ENCODE measurements at places on chromosomes 7 and 10. TPM values are rescaled to one million over a fixed set of nuclear protein-coding genes. Genes with fewer than 3 reads are reported as not detected.

- DNase-seq = no peak
Observed at GRCh38 chr7:266851-267840, 22.8 kb upstream of the FOXL3 start.

GRCh38 chr7:107318523-107319160, 149.8 kb downstream of the HBP1 start:
- DNase-seq = no peak

DNA sequence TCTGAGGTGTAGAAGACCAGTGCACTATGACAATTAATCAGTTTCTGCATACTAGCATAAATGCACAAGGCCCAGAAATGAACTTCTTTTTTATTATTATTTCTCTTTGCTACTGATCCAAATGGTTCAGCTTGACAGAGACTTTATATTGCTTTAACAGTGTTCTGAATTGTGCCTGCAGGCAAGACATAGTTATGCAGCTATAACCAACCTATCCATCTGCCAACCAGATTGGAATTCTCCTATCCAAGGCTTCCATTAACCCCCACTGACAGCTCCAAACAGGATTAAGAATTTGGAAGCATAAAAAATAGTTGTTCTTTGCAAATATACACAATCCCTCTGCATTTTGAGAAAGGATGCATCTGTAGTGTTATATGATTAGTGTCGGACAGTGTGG, 98.2 kb downstream of the BTRC start:
- no peak for DNase-seq

GRCh38 chr7:149205690-149206381, 10.5 kb downstream of the ZNF282 start:
- DNase-seq = no peak

DNA sequence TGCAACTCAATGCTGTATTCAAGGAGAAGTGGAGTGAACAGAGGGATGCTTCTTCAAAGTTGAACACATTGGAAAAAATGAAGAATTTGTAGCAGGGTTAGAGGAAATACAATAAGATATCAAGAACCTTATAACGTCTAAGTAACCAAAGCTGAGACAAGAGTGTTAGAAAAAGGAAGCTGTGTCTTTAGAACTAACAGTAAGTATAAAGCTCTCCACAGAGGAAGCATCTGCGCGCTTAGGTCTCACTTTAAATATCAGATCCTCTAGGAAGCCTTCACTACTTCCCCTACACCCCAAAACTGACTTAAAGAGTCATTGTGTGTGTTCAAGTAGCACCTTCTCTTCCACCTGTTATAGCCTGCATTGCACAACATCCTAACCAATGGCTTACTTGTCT, 43.0 kb downstream of the CH25H start:
- no peak for DNase-seq

DNA sequence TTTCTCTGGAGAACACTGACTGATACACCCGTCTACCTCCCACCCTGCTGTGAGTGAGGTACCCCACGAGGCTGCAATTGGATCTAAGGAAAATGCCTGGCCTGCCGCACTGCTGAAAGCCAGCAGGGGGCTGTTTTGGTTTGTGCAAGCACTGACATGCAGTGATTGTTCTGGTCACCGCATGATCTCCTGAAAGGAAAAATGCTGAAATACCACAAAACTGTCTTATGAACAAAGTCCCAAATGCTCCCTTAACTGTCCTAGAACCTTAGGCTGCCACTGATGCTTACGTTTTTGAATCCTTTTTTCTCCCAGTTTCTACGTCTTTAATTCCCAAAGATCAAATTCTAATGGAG, 132.7 kb downstream of the JCAD start:
- DNase-seq = no peak

DNA sequence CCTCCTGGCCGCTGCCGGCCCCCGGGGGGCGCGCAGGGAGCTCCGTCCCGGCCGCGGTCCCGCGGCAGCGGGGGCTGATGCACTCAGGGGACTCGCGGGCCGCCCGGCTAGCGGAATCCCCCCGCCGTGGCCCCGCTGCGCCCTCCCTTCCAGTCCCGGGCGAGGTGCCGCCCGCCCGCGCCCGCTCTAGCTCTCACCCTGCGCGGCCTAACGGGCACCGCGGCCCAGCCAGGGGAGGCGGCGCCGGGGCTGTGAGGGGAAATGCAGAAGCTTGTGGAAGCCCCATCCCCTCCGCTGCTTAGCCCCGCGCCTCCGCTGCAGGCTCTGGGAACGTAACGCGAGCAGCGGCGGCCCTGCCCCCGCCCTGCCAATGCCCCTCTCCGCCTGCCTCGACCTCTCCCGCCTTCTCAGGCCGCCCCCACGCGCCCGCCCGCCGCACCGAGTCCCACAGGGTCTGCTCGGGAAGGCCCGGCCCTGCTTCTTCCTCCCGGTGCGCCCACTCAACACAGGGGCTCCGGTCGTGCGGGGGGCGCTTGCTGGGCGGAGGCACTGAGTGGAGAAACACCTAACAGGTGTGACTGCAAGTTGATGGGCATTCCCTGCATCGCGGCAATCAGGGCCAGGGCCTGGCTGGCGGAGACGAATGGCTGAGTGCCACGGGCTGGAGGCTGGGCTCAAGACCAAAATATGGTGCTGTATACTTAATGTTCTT, 384 bp upstream of the TMEM229A start:
- no peak for DNase-seq

DNA sequence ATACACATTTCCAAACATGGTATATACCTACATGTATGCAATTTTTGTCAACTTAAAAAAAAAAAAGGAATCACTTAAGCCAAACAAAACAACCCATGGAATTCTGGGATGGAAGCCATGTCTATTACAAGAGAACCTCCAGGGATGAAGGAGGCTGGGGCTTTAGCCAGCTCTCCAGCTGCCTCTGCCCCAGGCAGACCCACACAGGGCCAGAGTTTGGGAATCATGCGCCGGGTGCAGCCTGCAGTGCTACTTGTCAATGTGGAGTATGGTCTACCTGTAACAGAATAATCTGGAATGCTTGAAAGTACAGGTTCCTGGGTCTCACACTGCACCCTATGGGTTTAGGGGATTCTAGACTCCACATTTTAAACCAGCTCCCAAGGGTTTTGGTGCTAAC, 10.8 kb downstream of the ATP6V0E2 start:
- no peak for DNase-seq

DNA sequence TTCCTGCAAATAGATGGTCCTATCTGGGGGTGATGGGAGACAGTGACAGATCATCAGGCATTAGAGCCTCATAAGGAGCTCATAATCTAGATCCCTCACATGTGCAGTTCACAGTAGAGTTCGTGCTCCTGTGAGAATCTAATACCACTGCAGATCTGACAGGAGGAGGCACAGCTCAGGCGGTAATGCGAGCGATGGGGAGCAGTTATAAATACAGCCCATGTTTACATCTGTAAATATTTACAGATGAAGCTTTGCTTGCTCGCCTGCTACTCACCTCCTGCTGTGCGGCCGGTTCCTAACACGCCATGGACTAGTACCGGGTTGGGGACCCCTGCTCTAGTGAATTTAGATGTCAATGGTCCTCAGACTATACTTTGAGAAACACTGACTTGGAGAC, 17.0 kb upstream of the CDCA7L start:
- no peak for DNase-seq

GRCh38 chr10:16965344-16965616, 148.1 kb upstream of the RSU1 start:
- no peak for DNase-seq

GRCh38 chr7:12540850-12541249, 29.7 kb upstream of the SCIN start:
- no peak for DNase-seq

DNA sequence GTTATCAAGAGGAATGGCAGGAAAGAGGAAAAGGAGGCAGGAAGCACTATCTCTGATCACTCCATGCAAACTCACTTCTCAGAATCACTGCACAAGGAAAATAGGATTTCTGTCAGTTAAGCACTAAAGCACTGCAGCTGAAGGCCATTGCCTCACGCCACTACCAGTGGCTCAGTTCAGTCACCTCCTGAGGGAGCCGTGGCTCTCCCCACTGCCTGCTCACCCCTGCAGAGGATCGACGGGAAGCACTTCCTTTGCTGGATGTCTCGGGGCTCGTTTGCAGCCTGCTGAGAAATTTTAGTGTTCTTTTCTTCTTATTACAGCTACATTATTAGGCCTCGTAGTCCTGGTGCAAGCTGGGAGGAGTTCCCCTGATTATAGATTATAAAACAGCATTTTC, 90.1 kb upstream of the ADCY1 start:
- DNase-seq = no peak

DNA sequence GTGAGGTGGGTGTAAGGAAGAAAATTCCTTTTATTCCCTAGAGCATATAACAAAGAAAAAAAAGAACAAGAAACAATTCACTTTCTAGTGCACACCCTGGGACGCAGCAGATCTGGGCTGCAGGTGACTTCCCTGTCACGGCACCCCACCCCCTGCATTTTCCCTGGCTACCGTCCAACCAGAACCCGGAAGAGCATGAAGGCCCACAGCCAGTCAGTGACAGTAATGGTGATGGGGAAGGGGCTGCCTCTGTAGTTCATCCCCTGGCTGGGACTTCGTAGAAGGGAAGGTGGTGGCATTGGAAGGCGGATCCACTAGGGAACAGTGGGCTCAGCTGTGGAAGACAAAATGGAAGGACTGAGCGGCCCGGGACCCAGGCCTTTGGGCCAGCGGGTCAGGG, 236.7 kb downstream of the BUB3 start:
- no peak for DNase-seq

- DNase-seq = no peak
Observed at GRCh38 chr7:11343818-11344413, 370.2 kb downstream of the PHF14 start.

DNA sequence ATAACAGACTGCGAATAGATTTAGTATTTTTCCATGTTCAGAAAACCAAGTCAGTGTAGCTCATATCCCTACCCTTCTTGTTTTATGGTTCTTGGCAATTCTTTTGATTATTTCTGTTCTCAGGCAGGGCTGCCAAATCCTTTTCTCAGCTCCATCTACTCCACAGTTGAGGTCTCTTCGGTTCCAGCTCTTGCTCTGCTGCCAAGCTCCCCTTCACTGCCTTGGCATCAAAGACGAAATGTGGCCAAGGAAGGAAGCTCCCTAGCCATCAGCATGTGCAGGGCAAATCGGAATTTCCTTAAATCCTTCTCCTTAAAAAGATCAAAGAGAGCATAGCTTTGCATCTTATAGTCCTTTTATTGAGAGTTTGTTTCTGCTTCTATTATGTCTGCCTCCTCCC, 116.4 kb upstream of the NOBOX start:
- DNase-seq = no peak

GRCh38 chr7:94344826-94345225, 49.9 kb upstream of the COL1A2 start:
- DNase-seq = no peak

The CYP26C1 gene
- total RNA-seq = 0.15 TPM

The HTR7 gene
- not detected for total RNA-seq

The SYCE1 gene
- total RNA-seq = not detected

The MET gene
- total RNA-seq = 1.5 TPM

The CARD11 gene
- total RNA-seq = 107 TPM

The AKR1C4 gene
- not detected for total RNA-seq

The FLNC gene
- not detected for total RNA-seq

Measured in activated B cell treated with CpG ODN at 0.5 μM for 24 hours (primary cell).